Glomerular endothelial cell (primary cell): ENCODE measurements at places on chromosomes 6 and 20. TPM values are rescaled to one million over a fixed set of nuclear protein-coding genes. Genes with fewer than 3 reads are reported as not detected.

The ARG1 gene
- total RNA-seq = not detected in 2 replicates

The RBBP8NL gene
- not detected in 2 replicates for total RNA-seq

The CNR1 gene
- total RNA-seq = 0.34 TPM in 1 of 2 replicates, not detected in the other

The OR11A1 gene
- not detected in 2 replicates for total RNA-seq

The HSPA12B gene
- 25.5 and 26.3 TPM in 2 replicates for total RNA-seq

DNA sequence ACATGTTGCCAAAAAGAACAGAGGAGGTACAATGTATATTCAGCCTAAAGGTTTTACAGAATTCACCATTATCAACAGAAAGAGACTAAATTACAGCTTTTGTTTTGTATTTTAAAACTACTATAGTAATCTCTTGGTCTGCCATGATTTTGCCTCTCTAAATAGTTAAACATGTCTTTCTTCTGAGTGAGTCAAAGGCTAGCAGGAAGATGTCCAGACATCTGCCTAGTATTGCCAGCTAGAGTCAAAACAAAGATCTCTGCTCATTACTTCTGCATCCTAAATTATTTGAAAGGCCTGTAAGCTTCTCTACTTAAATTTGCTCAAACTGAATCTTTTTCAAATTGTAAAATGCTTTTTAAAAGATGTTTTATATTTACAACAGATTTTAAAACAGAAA is 8.8 kb downstream of the ASF1A start:
- no peak for DNase-seq

DNA sequence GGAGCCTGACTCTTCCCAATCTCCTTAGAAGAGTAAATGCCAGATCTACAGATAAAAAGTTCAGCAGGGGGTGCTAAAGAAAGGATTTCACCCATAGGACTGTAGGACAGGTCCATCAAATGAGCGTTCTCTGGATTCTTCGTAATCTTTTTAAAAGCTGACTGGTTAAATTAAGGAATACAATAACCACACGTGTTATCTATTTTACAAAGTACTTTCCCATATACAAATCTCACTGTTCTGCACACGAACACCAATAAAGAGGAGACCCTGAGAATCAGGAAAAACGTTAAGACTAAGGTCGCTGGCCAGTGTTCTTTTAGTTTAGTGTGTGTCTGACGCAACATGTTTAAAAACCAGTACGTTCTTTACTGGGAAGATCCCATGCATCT is 542 bp downstream of the TUBE1 start:
- DNase-seq = peak; percentile 20

GRCh38 chr6:92784235-92784634 is 635.1 kb downstream of the EPHA7 start:
- DNase-seq = no peak

- no peak for DNase-seq
Measured at GRCh38 chr20:57904314-57905105, 194.7 kb upstream of the PMEPA1 start.

- DNase-seq = no peak
Measured at GRCh38 chr6:100382031-100382430, 82.7 kb downstream of the SIM1 start.

GRCh38 chr6:143784316-143784715 is 58.8 kb upstream of the LTV1 start:
- DNase-seq = no peak
